CD4-positive, alpha-beta T cell treated with Interleukin-15 for 1 hour (primary cell): ENCODE measurements at places on chromosomes 16 and 17.

- DNase-seq: no peak
Observed at GRCh38 chr17:17028059-17028877, 14.0 kb upstream of the MPRIP start.

- DNase-seq: no peak
Observed at GRCh38 chr17:6186998-6187397, 116.8 kb downstream of the WSCD1 start.

DNA sequence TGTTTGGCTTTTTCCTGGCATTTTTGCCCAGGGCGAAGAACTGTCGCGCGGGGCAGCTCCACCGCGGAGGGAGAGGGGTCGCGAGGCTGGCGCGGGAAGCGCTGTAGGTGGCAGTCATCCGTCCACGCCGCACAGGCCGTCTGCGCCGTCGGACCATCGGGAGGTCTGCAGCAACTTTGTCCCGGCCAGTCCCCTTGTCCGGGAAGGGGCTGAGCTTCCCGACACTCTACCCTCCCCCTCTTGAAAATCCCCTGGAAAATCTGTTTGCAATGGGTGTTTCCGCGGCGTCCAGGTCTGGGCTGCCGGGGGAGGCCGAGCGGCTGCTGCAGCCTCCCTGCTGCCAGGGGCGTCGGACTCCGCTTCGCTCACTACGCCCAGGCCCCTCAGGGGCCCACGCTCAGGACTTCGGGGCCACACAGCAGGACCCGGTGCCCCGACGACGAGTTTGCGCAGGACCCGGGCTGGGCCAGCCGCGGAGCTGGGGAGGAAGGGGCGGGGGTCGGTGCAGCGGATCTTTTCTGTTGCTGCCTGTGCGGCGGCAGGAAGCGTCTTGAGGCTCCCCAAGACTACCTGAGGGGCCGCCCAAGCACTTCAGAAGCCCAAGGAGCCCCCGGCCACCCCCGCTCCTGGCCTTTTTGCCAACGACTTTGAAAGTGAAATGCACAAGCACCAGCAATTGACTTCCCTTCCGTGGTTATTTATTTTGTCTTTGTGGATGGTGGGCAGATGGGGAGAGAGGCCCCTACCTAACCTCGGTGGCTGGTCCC lies 2.3 kb upstream of the CBX4 start:
- no peak for DNase-seq

- DNase-seq: no peak
Observed at GRCh38 chr17:66466840-66467367, 164.5 kb downstream of the PRKCA start.

DNA sequence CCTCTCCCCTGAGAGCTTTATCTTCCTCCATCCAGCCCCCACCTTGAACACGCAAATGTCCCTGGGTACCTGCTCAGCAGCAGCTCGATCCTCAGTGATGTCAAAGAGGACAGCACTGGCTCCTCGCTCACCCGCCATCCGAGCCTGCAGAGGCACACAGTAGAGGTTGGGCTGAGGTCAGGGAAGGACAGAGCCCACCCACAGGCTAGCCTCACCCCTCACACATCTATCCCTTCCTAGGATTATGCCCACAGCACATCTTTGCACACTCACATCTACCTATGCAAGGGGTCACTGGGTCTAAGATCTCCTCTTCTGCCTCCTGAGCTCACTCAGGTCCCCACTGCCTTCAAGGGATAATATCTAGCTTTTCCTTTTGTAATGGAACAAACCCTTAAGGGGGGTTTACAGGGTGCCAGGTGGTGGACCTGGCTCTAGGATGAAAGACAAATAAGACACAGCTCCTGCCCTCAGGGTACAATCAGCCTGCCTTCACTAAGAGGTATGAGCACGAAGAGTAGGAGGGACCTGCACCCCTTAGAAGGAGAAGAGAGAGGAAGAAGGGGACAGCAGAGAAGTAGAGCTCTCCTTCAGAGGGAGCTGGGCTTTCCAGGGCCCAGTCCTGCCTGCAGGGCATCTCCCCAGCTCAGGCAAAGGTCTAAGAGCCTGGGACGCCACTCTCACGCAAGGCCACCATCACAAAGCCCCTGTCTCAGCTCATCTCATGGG lies 11.6 kb upstream of the SUPT4H1 start:
- no peak for DNase-seq

- DNase-seq: peak; percentile 87
Observed at GRCh38 chr16:2520784-2521531, 787 bp downstream of the AMDHD2 start.

- no peak for DNase-seq
Observed at GRCh38 chr17:61318684-61319098, 81.0 kb upstream of the TBX2 start.

DNA sequence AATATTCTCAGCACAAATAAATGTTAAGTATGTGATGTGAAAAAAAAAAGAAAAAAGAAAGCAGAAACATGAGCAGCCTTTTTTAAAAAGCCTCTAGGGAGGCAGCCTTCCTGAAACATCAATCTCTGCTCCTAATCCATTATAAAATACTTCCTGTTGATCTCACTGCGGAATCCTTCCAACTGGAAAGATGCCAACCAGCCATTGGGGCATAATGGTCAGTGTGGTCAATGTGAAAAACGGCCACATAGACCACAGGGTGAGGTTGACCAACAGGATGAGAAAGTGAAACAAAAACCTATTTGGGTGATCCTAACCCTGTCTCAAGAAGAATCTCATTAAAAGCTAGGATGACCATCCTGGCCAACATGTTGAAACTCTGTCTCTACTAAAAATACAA lies 26.1 kb upstream of the ABCA8 start:
- DNase-seq: no peak

DNA sequence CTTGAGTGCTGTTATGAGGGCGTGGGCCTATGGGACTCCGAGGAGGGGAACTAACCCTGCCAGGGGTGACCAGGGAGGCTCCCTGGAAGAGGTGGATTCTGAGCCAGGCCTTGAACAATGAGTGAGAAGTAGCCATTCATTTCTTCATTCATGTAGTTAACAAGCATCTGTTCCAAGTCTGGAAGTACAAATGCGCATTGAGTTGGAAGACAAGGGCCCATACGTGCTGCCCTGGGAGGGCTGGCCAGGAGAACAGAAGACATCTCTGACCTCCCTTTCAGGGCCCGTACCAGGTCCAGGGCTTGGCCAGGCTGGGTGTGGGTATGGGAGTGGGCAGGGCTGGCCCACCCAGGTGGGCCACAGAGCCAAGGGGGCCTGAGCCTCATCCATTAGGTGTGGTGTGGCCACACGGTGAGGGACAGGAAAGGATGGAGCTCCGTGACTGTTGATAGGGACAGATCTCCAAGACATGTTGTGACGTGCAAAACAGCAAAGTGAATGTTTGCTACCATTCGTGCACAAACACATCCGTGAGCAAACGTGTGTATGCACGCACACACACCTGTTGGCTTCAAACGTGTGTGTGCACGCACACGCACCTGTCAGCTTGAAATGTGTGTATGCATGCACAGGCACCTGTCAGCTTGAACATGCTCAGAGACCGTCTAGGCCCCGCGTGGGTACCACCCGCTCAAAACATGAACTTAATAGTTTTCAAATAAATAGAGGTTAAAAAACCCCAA lies 46.8 kb downstream of the ZDHHC7 start:
- no peak for DNase-seq

- no peak for DNase-seq
Observed at GRCh38 chr16:66030036-66030435, 336.5 kb upstream of the CDH5 start.

DNA sequence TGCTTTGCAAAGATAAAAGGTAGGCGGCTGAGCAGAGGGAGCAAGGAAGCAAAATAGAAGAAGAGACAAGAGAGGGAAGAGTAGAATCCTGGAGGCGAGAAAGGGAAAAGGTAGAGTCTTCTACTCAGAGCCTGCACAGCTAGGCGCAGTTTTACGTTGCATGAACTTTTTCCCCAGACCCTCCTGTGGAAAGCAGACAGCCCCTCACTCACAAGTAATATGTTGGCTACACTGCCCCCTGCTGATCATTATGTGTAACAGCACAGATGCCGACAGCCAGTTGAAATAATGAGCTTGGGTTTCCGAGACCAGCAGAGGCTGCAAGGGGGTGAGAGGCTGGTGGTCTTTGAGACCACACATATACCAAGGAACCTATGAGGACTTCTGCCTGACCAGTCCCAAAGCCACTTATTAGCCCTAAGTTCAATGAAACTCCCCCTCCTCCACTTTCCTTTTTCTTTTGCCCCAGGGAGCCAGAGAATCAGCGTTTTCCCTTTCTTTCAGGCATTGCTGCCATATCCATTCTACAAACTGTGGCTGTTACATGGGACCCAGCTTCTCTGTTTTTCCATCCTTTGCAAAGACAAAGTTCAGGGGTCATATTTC lies 22.5 kb upstream of the CMTR2 start:
- DNase-seq: no peak

DNA sequence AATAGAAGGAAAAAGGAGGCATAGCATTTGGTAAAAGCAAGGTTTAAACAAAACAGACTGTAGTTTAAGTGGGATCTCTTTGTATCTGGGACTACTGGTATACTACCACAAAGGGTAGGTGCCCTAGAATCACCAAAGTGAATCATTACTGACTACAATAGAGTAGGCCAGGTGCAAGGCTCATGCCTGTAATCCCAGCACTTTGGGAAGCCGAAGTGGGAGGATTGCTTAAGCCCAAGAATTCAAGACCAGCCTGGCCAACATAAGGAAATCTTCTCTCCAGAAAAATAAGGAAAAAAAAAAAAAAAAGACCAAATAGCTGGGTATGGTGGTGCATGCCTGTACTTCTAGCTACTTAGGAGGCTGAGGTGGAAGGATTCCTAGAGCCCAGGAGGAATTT lies 60.8 kb upstream of the CORO6 start:
- no peak for DNase-seq

- peak; percentile 40 for DNase-seq
Observed at GRCh38 chr17:32141258-32141657, 1.0 kb upstream of the RHOT1 start.

DNA sequence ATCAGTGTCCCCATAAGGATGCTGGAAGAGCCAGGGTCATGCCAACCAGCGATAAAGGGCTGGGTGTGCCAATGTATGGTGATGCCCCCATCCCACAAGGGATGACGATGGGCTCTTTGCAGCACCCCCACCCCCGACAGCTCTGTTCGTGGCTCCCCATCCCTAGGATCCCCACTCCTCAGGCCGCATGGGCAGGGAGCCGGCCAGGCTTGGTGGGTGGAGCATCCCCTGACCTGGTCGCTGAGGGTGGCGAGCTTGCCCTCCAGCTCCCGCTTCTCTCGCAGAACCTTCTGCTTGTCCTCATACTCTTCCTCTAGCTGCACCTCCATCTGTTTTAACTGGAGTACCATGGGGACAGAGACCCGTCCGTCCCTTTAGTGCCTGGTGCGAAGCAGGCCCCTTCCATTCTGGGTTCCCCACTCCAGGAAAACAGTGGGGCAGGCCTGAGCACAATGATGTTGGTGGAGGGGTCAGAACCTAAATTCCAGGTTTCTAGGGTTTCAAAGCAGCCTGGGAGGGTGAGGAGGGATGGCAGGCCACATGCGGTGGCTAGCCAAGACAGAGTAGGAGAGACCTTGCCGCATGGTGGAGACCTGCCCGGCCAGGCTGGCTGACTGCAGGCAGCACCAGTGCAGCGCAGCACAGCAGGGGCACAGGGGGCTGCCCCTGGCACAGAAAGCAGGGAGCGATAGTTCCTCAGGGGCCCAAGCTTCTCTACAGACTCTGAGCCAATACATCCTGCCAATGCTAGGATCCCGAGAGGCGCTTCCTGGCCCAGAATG lies 50.3 kb downstream of the PIPOX start:
- no peak for DNase-seq

DNA sequence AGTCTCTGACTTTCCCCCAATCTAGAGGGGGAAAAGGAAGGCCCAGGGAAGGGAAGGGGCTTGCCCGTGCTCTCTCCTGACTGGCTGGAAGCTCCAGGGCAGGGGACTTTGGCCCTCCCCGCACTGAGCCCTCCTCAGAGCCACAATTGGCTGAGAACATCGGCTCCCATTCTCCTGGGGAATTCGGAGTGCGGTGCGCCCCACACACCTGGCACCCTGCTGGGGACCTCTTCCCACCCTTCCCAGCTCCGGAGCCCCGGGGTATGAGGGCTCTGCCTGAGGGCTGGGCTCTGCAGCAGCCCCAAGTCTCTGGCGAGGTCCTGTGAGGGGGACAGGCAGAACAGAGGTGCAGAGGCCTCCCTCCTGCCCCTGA lies 36.0 kb downstream of the PIMREG start:
- DNase-seq: no peak

DNA sequence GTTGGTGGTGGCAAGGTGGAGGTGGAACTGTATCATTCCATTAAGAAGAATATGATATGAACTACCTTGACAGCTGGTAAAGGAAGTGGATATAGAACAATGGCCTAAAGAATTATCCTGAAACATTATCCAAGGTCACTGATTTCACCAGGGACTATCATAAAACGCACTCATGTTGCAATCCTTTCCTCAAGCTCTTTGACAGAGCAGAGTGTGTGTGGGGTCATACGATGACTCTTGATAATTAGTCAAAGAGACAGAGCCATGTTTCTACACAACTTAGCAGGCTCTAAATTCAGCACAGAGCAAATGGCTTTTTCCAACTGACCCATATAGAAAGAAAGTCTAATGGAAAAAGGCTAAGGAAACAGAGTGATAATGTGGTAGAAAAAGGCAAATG lies 126.4 kb upstream of the ANKFN1 start:
- no peak for DNase-seq

DNA sequence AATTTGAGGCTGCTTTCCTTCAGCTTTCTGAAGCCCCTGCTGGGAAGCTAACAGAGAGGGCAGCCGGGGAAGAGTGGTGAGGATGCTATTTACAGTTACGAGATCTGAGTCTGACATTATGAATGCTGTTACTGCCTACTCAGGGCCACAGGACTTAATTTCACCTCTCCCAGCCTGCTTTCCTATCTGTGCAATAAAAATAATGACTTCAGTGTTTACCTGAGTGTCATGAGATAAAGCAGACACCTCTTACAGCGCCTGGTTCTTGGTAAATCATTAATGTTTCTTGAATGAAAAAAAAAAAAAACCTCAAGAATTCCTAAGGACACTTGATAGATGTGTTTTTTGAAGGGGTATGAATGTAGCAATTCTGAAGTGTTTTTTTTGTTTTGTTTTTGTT lies 24.2 kb upstream of the CPHXL start:
- DNase-seq: no peak

- no peak for DNase-seq
Observed at GRCh38 chr17:39364236-39365025, 37.0 kb downstream of the FBXL20 start.

GRCh38 chr17:71084838-71085237 lies 915.5 kb downstream of the KCNJ2 start:
- no peak for DNase-seq

DNA sequence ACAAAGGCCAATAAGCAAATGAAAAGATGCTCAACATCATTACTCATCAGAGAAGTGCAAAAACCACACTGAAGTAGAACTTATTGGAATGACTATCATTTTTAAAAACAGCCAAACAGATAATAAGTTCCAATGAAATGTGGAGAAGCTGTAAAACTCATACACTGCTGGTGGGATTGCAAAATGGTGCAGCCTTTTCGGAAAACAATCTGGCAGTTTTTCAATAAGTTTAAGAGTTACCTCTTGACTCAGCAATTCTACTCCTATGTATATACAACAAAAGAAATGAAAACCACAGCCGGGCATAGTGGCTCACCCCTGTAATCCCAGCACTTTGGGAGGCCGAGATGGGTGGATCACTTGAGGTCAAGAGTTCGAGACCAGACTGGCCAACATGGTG lies 49.3 kb downstream of the AKAP10 start:
- no peak for DNase-seq

- no peak for DNase-seq
Observed at GRCh38 chr17:56793531-56793930, 40.2 kb downstream of the C17orf67 start.

- peak; percentile 66 for DNase-seq
Observed at GRCh38 chr17:412211-413015, 59.8 kb upstream of the RPH3AL start.

- no peak for DNase-seq
Observed at GRCh38 chr17:1183171-1183873, 3.5 kb upstream of the ABR start.

GRCh38 chr16:47949714-47950113 lies 206.1 kb downstream of the ABCC12 start:
- DNase-seq: no peak
